ENCODE measurements at places on chromosomes 7 and 10.

DNA sequence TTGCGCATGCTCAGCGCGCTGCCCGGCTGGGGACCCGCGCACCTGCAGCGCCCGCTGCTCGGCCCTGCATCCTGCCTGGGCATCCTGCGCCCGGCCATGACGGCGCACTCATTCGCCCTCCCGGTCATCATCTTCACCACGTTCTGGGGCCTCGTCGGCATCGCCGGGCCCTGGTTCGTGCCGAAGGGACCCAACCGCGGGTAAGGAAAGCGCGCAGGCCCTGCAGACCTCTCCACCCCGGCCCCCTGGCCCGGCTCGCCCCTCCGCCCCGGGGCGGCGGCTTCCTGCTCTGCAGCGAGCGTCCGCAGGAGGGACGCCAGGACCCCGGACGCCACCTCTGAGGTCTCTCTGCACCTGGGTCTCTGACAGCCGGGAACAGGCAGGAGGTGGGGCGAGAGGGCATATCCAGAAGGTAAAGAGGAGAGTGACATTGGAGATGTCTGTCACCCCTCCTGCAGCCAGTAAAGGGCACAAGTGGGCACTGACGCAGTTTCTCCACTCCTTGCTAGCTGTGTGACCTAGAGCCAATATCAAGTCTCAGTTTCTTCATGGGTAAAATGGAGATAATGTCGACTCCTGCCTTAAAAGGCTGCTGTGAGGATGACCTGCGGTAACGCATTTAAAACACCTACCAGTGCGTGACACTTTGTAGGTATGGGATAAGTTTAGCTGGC lies 338 bp downstream of the ATP6V0E2 start:
- no peak for DNase-seq

GRCh38 chr7:111931958-111932357 lies 274.2 kb downstream of the DOCK4 start:
- no peak for DNase-seq

- DNase-seq, result no peak
Observed at GRCh38 chr10:22978287-22978686, 50.4 kb downstream of the ARMC3 start.

DNA sequence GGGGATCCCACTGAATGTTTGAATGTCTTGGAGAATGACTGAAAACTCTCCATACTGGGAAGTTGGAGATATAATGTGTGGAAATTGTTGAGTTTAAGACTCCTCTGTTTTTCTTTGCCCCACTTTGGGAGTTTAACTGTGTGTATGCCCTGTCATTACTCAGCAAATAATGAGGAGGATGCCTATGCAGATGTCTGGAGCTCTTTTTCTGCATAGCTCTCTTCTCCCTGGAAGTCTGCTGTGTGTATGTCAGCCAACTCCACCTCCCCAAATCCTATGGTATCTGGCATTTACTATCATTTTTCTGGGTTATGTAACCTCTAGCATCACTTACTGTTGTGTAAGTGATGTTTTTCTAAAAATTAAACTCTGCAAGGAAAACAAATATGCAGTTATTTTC lies 122.2 kb downstream of the ANKRD7 start:
- no peak for DNase-seq

GRCh38 chr10:33153251-33153967 lies 181.1 kb downstream of the NRP1 start:
- no peak for DNase-seq

- DNase-seq, result no peak
Observed at GRCh38 chr7:39898867-39899266, 51.2 kb upstream of the CDK13 start.

- DNase-seq, result no peak
Observed at GRCh38 chr10:52729271-52730104, 43.1 kb downstream of the MBL2 start.

- DNase-seq, result no peak
Observed at GRCh38 chr7:128430207-128430606, 20.4 kb upstream of the IMPDH1 start.

GRCh38 chr7:131741446-131741845 lies 185.0 kb upstream of the PODXL start:
- DNase-seq, result peak; percentile 62

DNA sequence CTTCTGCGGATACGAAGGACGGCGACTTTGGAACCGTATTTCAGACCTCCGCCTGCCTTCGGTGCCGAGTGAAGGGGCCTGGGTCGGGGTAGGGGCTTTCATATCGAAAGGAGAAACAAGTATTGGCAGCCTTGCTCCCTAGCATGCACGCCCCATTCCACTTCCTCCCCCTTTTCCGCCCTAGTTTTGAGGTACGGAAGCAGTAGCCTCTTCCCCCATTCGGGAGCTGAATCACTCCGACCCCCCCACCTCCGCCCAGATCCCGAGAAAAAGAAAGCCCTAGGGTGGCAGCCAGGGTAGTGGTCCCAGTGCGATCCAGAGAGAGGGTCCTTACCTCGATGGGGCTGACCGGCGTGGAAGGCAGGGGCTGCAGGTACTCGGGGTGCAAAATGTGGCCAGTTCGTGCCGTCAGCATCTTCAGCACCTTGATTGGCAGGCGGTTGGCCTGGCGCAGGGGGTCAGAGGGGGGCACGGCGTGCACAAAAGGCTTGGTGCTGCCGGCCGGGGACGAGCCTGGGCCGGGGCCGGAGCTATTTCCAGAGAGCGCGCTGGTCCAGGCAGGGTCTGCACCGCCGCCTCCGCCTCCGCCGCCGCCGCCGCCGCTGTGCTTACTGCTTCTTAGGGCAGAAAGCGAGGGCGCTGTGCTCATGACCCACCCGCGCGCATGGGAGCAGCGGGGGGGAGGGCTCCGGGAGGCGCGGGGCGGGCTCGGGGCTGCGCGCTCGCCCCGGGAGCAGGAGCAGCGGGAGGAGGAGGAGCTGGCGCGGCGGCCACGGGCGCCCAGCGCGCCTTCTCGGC lies 594 bp downstream of the ZNF503 start:
- no peak for DNase-seq

GRCh38 chr7:30074422-30075030 lies 46.3 kb downstream of the PLEKHA8 start:
- DNase-seq, result no peak

DNA sequence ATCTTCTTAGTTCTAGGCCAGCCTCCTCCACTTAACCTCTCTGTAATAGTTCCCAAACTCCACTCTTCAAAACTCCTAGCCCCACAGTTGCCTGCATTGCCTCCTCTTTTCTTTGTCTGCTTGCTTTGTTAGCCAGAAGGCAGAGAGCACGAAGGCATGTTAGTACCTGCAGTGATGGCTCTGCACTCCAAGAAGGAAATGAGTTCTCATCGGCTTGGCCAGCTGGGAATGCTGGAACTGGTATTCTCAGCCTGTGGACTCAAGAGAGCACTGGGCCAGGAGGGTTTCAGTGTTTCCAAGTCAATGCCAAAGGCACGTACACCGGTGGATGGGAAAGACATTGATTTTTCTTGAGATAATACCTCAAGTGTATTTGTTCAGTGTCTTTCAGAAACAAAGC lies 66.3 kb upstream of the HABP2 start:
- no peak for DNase-seq

GRCh38 chr10:49325916-49326783 lies 27.2 kb downstream of the C10orf71 start:
- peak; percentile 69 for DNase-seq

DNA sequence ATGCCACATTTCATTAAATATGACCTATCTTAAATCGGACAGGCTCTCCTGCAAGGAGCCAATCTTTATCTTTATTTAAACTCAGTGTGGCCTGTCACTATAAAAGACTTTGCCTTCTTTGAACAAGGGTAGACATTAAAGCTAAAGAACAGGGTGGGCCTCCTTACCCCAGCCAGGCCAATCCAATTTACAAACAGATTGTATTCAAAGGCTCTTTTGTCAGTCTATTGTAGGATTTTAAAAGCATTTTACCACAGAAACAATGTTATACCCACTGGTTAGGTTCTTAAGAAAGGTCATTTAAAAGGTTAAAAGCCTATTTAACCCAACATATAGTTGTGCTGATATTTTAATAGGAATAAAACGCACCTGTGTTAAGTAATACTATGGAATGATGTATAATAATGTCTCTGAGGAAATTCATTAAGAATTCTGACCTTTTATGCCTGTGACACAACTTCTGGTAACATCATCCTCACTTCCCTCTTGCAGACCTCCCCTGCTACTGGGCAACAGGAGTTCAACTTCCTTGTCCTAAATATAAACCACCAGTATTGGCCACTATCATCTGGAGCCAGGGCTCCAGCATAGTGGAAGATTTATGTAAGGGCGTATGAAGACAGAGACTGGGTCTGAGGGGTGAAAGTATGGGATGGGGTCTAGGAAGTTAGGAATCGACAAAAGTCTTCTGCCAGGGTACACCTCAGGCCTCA lies 32.5 kb downstream of the MTERF1 start:
- DNase-seq, result no peak
